Vagina (tissue), 2 donors: ENCODE measurements at places on chromosomes 7 and 10. TPM values are rescaled to one million over a fixed set of nuclear protein-coding genes. Genes with fewer than 3 reads are reported as not detected.

Gene TMEM236
- total RNA-seq: not detected

- peaks cover 27% of the 10 kb centered on the region for H3K4me1 ChIP-seq
- H3K36me3 ChIP-seq: no peaks in the 10 kb centered on the region
- H3K4me3 ChIP-seq: no peak overlapping the region
- no peak overlapping the region for H3K27ac ChIP-seq
- no peak for DNase-seq
These were observed 2.5 kb upstream of the WDR86 start for GRCh38 chr7:151412318-151412717.

DNA sequence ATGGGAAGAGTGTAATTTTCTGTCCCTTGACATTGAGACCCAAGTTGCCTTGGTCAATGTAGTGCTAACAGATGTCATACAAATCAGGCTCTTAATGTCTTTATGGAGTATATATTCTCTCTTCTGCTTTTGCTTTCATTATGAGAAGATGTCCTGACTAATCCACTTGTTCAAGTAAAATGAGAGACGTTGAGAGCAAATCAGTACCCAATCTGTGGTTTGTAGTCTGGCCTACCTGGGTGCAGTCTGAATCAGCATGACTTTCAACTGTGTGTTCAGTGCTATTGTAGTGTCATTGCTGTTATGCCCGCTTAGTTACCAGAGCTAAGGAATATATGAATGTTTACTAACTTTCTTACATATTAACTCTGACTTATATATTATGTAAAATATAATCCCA, 612.4 kb downstream of the ANKRD7 start:
- no peaks in the 10 kb centered on the region for H3K4me1 ChIP-seq
- H3K36me3 ChIP-seq: no peaks in the 10 kb centered on the region
- no peak for DNase-seq

- no peak for DNase-seq
- no peaks in the 10 kb centered on the region for H3K36me3 ChIP-seq
- H3K27me3 ChIP-seq: no peaks in the 10 kb centered on the region
- H3K4me1 ChIP-seq: no peaks in the 10 kb centered on the region
These were observed 20.9 kb upstream of the CYP26C1 start for GRCh38 chr10:93039721-93040120.

DNA sequence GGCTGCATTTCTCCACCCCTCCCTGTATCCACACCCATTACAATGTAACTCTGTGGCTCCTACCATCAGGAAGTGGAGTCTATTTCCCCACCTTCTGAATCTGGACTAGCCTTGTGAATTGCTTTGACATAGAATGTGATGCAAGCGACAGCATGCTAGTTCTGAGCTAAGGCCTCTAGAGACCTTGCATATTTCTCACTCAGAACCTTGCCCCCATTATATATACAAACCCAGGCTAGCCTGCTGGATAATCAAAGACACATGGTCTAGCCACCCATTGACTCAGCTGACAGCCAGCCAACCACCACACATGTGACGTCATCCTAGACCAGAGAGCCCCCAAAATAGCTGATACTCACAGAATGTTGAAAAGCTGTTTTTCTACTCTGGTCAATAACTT, 77.9 kb downstream of the CCDC71L start:
- H3K36me3 ChIP-seq: no peaks in the 10 kb centered on the region

Gene COL28A1
- 5.4 TPM for total RNA-seq

GRCh38 chr7:98697485-98698240, 80.6 kb downstream of the NPTX2 start:
- no peak overlapping the region for H3K4me3 ChIP-seq
- H3K4me1 ChIP-seq: no peaks in the 10 kb centered on the region
- no peaks in the 10 kb centered on the region for H3K27me3 ChIP-seq
- H3K36me3 ChIP-seq: no peaks in the 10 kb centered on the region
- DNase-seq: no peak

Gene TFEC
- 4.7 TPM for total RNA-seq

GRCh38 chr10:60604342-60604741, 173.9 kb upstream of the CDK1 start:
- H3K4me3 ChIP-seq: no peak overlapping the region
- no peak overlapping the region for H3K27ac ChIP-seq
- DNase-seq: no peak
- H3K36me3 ChIP-seq: no peaks in the 10 kb centered on the region

GRCh38 chr10:96270571-96270970, 798 bp downstream of the BLNK start:
- no peaks in the 10 kb centered on the region for H3K27me3 ChIP-seq
- no peak overlapping the region for H3K27ac ChIP-seq
- H3K4me3 ChIP-seq: no peak overlapping the region
- no peaks in the 10 kb centered on the region for H3K36me3 ChIP-seq
- peaks cover 19% of the 10 kb centered on the region for H3K4me1 ChIP-seq
- DNase-seq: no peak

GRCh38 chr10:24519950-24520349, 203.7 kb downstream of the ARHGAP21 start:
- no peaks in the 10 kb centered on the region for H3K4me1 ChIP-seq
- H3K27me3 ChIP-seq: no peaks in the 10 kb centered on the region
- H3K36me3 ChIP-seq: no peaks in the 10 kb centered on the region
- H3K27ac ChIP-seq: no peak overlapping the region
- H3K4me3 ChIP-seq: no peak overlapping the region

DNA sequence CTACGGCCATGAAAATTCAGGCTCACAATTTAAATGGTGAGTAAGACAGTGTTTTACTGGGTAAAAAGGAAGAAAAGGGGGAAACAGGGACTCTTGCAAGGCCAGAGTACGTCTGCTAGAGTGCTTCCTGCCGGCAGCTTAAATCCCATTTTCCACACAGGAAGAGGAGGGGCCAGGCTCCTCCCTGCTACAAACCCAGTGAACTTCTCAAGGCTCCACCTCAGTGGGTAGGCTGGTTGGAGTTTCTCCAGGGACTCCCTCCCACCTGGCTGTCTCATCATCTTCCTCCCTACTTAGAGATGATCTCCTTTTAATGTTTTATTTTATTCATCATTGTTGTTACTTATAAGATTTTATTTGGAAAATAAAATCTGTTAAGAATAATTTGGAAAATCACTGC, 62.6 kb upstream of the SEMA3C start:
- no peak overlapping the region for H3K27ac ChIP-seq
- no peaks in the 10 kb centered on the region for H3K36me3 ChIP-seq
- H3K4me3 ChIP-seq: no peak overlapping the region
- H3K4me1 ChIP-seq: no peaks in the 10 kb centered on the region

DNA sequence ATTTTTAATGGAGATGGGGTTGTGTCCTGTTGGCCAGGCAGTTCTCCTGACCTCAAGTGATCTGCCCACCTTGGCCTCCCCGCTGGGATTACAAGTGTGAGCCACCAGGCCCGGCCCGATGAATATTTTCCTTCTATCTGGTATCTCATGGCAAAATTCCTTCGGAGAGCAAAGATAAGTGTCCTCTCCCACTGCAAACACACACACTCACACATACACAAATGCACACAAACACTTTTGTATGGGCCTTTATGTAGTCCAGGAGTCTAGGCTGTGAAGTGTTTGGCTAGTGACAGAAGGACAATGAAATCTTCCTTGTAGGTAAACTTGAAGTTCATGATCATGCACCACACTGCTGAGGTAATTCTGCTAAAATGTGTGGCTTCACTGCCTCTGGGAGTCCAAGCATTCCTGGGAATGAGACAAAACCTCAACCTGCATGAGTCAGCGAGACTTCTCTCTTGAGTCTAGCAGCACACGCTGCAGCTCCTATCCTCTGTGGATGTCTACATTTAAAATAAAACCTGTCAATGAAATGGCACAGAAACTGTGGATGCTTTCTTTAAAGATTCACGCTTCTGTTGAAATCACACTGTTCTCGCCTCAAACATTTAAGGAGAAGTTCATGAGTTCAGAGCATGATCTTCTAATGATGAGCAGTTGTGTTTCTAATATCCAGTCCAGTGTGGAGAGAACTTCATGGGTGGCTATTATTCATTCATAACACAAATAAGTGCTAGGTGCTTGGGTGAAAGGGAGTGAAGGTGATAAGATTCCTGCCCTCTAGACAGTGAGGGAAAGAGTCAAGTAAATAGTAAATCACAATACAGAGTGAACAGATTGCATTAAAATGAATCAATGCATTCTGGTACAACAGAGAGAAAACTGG, 96.5 kb downstream of the NRP1 start:
- no peak overlapping the region for H3K27ac ChIP-seq
- H3K4me1 ChIP-seq: peaks cover 10% of the 10 kb centered on the region
- H3K36me3 ChIP-seq: no peaks in the 10 kb centered on the region
- no peaks in the 10 kb centered on the region for H3K27me3 ChIP-seq
- no peak overlapping the region for H3K4me3 ChIP-seq

DNA sequence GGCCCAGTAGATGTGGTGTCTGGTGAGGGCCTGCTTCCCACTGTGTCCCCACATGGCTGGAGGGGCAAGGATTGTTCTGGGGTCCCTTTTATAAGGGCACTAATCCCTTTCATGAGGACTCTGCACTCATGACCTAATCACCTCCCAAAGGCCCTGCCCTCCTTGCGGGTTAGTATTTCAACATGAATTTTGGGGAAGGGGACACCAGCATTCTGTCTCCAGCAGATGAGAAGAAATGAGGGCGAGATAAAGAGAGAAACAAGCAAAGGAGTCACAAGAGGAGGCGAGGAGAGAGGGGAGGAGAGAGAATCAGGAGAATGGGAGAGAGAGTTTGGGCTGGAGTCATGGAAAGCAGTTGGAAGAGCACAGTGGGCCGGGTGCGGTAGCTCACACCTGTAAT, 83.7 kb downstream of the C10orf105 start:
- H3K27ac ChIP-seq: no peak overlapping the region
- no peaks in the 10 kb centered on the region for H3K27me3 ChIP-seq
- H3K4me3 ChIP-seq: no peak overlapping the region
- no peak for DNase-seq
- H3K36me3 ChIP-seq: no peaks in the 10 kb centered on the region
- H3K4me1 ChIP-seq: no peaks in the 10 kb centered on the region

Gene PHYHIPL
- total RNA-seq: 2.0 TPM

GRCh38 chr7:34652809-34653208, 5.2 kb upstream of the NPSR1 start:
- no peak overlapping the region for H3K4me3 ChIP-seq
- DNase-seq: no peak
- no peaks in the 10 kb centered on the region for H3K27me3 ChIP-seq
- no peaks in the 10 kb centered on the region for H3K36me3 ChIP-seq

- no peaks in the 10 kb centered on the region for H3K36me3 ChIP-seq
- no peak overlapping the region for H3K27ac ChIP-seq
- H3K4me1 ChIP-seq: no peaks in the 10 kb centered on the region
- no peak overlapping the region for H3K4me3 ChIP-seq
- DNase-seq: no peak
- H3K27me3 ChIP-seq: no peaks in the 10 kb centered on the region
These were observed 245.5 kb upstream of the TCERG1L start for GRCh38 chr10:131556897-131557495.

- no peak overlapping the region for H3K4me3 ChIP-seq
- H3K27me3 ChIP-seq: no peaks in the 10 kb centered on the region
- H3K4me1 ChIP-seq: no peaks in the 10 kb centered on the region
- H3K27ac ChIP-seq: no peak overlapping the region
- H3K36me3 ChIP-seq: no peaks in the 10 kb centered on the region
These were observed 29.7 kb downstream of the NUP42 start for GRCh38 chr7:23211589-23211988.

GRCh38 chr7:134451656-134452055, 7.2 kb downstream of the AKR1B1 start:
- H3K4me1 ChIP-seq: peaks cover 14% of the 10 kb centered on the region
- no peak overlapping the region for H3K4me3 ChIP-seq
- H3K27me3 ChIP-seq: no peaks in the 10 kb centered on the region
- no peak overlapping the region for H3K27ac ChIP-seq
- no peaks in the 10 kb centered on the region for H3K36me3 ChIP-seq
- no peak for DNase-seq

Gene FUOM
- 54.0 TPM for total RNA-seq

GRCh38 chr7:149562602-149563001, 65.0 kb upstream of the ZNF746 start:
- no peaks in the 10 kb centered on the region for H3K27me3 ChIP-seq
- H3K4me3 ChIP-seq: no peak overlapping the region
- H3K27ac ChIP-seq: no peak overlapping the region
- DNase-seq: no peak
- no peaks in the 10 kb centered on the region for H3K4me1 ChIP-seq
